ENCODE measurements at places on chromosomes 11 and 22.
A peak's percentile ranks its signal among the peaks of the same experiment; 100 is the strongest.

DNA sequence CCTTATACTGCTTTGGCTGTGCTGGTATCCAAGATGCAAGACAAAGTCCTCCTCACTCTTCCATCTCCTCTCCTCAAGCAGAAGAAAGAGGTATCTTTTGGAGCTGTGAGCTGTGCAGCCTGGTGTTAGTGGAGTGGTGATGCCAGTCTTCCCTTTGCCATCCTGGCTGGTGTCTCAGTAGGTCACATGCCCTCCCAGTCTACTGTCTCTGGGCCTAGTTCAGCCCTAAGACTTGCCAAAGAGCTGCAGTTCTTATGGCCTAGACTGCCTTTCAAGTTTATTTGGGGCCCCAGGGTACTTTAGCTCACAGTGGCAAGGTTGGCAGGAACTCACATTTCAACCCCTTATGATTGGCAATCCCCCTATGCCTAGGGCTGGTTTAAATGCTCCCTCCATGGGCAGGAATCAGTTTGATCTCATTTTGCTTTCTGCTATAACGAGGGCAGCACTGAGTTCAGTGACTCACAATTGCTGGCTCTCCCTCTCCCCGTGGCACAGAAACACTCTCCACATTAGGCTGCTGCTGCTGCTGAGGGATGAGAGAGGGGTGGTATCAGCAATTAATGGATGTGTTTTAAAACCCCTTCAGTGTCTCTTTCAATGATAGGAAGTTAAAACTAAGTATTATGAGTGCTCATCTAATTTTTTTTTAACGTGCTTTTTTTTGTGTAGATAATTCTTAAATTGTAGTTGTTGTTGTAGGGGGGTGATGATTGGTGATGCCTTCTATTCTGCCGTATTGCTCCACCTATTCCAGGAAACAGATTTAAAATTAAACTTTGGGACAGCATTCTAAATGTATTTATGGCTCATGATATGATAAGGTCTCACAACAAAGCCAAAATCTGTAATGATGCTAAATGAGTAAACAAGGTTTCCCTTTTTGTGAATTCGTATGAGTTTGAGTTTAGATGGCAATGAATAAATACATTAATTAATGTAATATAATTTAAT, 1295.0 kb downstream of the JRKL start:
- DNase-seq, result no peak

DNA sequence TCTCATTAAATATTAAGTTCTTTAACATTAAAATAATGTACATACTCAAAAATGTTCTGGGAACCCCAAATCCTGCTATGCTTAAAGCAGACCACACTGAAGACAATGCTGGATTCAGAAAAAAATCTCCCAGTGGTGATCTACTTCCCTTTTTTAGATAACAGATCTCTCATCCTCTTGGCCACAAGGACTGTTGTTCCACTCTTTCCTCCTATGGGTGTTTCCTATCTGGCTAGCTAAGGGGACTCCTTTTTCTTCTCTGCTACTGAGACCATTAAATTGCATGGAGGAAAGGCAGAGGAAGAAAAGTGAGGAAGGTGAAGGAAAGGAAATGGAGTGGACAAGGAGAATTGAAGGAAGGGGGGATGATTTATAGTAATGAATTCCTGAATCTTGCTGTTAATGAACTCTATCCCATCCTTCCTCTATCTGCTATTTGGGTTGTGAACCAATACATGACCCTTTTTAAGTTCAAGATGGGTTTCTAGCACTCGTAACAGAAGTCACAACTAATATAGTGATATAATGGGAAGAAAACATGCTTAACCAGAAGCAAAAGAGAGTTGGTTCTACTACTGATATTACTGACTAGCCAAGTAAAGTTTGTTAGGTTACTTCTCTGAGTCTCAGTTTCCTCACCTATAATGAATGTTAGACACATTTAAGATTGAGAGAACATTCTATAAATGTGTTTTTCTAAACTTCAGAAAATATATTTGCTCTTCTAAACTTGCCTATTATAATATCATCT, 53.2 kb downstream of the PIK3C2A start:
- no peak for DNase-seq

- DNase-seq, result no peak
These were observed 5.4 kb downstream of the C11orf96 start for GRCh38 chr11:43947815-43948214.

- no peak for DNase-seq
These were observed 552.4 kb upstream of the ANO5 start for GRCh38 chr11:21640491-21640890.

- DNase-seq, result no peak
These were observed 6.8 kb downstream of the BID start for GRCh38 chr22:17767233-17768065.

DNA sequence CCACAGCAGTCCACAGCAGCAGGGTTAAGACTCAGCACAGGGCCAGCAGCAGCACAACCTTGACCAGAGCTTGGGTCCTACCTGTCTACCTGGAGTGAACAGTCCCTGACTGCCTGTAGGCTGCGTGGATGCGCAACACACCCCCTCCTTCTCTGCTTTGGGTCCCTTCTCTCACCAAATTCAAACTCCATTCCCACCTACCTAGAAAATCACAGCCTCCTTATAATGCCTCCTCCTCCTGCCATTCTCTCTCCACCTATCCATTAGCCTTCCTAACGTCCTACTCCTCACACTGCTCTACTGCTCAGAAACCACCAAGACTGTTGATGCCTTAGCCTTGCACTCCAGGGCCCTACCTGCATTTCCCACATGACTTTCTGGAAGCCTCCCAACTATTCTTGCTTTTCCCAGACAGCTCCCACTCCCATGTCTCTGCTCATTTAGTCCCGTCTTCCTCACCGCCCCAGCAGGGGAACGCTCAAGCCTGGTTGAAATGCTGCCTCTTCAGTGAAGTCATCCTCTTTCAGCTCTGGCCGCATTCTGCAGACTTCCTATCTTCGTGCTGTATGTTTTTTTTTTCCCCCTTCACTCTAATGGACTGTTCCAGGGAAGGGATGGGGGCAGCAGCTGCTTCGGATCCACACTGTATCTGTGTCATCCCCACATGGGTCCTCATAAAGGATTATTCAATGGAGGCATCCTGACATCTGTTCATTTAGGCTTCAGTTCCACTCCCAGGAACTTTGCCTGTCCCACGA, 3.3 kb downstream of the IL18BP start:
- peak; percentile 47 for DNase-seq

GRCh38 chr11:95584589-95584988, 205.0 kb downstream of the FAM76B start:
- DNase-seq, result no peak

DNA sequence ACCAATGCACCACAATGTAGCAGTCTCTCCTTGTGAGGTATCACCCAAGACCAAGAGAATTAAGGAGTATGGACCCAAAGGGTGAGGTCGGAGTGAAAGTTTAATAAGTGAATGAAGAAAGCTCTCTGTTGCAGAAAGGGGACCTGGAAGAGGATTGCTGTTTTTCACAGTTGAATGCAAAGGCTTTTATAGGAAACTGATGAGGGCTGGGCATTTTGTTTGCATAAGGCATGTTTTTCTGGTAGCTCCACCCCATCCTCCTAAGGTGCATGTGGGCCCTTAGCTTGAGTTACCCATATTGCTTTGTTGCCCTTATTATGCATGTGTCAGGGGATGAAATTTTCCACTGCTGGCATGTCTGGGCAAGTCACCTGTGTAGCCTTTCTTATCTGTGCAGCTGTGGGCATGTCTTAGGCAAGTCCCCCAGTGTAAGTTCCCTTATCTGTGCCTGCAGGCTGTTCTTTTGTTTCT, 64.7 kb downstream of the BDNF start:
- DNase-seq, result no peak

GRCh38 chr11:76759092-76759491, 24.1 kb upstream of the TSKU start:
- no peak for DNase-seq

DNA sequence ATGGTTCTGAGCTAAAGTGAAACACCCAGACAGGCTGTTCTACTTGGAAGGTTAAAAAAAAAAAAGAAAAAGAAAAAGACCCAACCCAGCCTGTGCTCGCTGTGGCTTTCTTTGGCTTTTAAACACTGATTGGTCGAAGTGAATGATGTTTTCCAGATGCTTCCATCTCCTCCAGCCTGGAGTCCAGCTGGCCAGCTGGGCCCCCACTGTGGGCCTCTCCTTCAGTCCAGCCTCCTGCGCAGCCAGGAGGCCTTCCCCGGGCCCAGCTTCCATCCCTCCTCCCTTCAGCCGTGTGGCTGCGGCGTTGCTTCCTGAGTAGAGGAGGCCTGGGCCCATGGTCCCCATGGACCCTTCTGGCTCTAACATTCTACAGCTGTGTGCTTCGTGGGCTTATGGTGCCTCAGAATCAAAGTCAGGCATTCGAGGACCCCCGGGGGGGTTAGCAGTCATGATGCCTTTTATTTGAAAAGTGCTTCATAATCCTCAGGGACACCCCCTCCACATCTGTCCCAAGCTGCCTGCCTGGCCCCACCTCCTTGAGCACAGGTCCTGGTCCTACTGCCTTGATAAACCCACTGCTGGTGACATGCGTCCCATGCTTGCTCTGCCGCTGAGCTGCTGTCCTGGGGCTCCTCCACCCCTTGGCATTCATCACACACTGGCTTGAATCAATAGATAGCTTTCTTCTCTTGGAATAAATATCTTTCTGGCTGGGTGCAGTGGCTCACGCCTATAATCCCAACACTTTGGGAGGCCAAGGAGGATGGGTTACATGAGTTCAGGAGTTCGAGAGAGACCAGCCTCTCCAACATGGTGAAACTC, 42.2 kb upstream of the FBLN1 start:
- DNase-seq, result no peak

DNA sequence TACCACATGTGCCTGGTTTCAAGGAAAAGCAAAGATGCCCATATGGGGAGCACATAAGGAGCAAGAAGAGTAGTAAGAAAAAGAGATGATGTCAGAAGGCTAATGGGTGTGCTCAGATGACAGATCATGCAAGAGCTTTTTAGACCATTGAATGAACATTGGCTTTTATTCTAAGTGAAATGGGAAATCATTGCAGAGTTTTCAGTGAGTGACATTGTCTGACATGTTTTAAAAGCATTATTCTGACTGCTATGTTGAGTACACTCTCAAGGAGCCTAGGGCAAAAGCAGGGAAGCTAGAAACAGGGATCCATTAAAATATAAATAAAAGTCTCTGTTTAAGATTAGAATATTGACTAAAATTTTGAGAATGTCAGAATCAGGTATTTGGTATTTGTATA, 133.6 kb downstream of the METTL15 start:
- no peak for DNase-seq

GRCh38 chr11:41404109-41404508, 55.3 kb downstream of the LRRC4C start:
- no peak for DNase-seq

DNA sequence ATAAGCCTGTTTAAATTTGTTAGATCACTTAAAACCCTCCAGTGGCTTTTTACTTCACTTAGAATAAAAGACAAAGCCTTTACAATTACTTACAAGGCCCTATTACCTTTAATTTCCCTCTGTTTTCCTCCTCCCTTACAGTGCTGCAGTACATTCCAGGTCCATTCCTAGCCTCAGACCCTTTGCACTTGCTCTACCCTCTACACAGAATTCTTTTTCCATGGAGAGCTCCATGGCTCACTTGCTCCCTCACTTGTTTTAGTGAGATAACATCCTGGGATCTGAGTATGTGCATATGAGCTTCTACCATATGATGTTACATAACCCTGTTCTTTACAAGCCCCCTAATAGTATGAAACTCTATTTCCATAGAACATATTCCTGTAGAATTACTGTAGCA, 24.4 kb downstream of the ZNF214 start:
- no peak for DNase-seq

GRCh38 chr22:32661737-32662586, 139.5 kb upstream of the TIMP3 start:
- DNase-seq, result no peak

DNA sequence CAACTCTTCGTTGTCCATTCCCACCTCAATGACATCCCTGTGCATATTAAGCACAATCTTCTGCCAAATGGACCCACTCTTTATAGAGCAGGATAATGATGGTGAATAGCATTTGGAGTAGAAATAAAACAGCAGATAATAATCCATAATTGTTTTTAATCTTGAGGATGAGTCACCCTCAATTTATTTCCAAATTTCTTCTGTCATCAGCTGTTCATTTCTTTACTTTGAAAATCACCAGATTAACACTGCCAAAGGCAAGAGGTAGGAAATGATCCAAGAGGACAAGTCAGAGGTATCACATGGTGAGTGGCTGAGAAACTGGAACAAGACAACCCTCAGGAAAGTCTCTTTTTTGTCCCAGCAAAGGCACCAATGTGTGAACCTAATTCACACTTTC, 7.3 kb upstream of the AMBRA1 start:
- no peak for DNase-seq

DNA sequence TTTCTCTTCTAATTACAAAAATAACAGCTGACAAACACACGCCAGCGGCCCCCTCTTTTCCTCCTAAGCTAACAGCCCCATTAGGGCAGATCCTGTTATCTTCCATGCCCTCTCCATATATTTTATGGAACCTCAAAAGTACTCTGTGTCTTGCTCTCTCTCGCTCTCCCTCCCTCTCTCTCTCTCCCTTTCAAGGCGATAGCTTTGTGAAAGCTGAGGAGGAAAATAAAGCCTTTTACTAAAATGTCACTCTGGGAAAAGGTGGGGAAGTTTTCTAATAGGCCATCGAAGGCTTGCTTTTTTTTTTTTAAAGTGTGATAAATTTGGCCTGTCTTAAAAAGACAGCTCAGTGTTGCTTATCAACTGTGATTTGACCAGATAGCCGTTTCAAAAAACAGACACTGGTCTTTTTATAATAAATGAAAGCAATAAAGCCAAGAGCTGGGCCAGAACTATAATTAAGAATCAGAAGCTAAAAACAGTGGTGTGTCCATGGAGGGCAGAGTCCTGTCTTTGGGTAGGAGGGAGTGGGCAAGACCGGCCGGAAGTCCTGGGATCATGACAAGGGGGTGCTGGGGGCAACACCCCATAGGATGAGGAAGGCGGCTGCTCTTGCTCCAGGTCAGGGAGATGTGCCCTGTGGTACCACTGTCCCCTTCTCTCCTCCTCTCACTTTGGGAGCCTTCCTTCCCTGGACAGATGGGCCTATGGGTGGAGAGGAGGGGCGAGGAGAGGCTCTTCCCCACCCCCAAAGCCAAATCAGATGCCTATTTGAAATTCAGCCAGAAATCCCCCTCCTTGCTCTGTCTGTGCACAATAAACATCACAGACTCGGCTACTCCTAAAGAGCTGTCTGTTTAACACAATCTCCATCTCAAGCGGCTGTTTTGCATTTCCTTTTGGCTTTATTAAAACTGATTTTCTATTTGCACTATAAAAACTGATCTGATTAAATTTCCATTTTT, 267.2 kb downstream of the BUD13 start:
- no peak for DNase-seq

GRCh38 chr22:45473626-45474237, 29.0 kb upstream of the FBLN1 start:
- DNase-seq, result peak; percentile 47

DNA sequence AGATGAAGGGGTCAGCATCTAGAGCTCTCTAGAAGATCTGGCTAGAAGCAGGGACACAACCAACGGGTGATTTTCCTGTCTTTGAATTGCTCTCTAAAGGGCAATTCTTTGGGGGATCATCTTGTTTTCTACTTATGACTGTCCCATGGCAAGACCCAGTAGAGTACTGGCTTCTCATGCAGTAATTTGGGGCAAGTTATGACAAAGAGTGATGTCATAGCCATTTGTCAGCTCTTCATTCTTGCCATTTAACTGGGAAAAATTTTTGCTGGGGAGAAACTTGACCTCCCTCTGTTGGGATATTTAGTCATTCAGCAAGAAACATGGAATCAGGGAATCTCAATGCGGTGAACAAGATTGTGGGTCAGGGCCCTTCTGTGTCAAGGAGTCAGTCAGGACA, 80.4 kb downstream of the SLC1A2 start:
- no peak for DNase-seq

- no peak for DNase-seq
These were observed 5.5 kb downstream of the SIK2 start for GRCh38 chr11:111607751-111608150.

GRCh38 chr22:48744283-48744641, 1083.4 kb downstream of the BRD1 start:
- no peak for DNase-seq

Measured in spinal cord (tissue), 10 donors.